Hematopoietic multipotent progenitor cell treated with erythropoietin and hydrocortisone succinate and interleukin-3 and kit ligand, for 17 days (in vitro differentiated cells): ENCODE measurements at places on chromosomes 4 and X.

DNA sequence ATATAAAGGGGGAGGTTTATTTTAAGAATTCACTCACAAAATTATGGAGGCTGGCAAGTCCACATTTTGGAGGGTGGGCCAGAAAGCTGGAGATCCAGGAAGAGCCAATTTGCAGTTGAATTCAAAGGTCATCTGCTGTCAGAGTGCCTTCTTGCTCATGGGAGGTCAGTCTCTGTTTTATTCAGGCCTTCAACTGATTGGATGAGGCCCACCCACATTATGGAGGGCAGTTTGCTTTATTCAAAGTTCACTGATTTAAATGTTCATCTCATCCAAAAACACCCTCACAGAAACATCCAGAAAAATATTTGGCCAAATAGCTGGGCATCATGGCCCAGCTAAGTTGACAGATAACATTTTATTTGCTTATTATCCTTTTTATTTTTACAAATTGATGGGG lies 59.5 kb downstream of the SEPSECS start:
- DNase-seq, result no peak

DNA sequence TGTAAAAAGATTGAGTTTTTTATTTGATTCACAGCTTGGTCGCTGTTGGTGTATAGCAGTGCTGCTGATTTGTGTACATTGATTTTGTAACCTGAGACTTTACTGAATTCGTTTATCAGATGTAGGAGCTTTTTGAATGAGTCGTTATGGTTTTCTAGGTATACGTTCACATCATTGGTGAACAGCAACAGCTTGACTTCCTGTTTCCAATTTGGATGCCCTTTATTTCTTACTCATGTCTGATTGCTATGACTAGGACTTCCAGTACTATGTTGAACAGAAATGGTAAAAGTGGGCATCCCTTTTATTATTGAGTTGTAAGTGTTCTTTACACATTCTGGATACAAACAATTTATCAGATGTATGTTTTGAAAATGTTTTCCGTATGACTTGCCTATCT lies 76.0 kb downstream of the ADGRG4 start:
- no peak for DNase-seq

DNA sequence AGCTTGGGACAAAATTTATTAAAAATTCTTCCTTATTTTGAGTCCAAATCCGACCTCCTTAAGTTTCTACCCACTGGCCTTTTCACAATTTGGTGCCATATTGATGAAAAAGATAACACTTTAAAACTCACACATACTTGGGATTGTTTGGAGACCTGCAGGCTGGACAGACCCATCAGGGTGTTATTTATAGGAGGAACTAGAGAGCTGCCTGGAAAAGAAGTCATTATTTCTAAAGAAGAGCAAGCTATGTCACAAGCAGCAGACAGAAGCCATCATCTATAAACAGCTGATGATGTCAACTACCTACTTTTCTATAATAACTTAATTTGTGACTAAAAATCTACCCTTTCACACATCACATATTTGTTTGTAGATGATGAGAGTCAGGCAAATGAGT lies 56.2 kb downstream of the COX18 start:
- no peak for DNase-seq

- no peak for DNase-seq
These were observed 251.7 kb downstream of the MAPK10 start for GRCh38 chr4:86108137-86108536.

DNA sequence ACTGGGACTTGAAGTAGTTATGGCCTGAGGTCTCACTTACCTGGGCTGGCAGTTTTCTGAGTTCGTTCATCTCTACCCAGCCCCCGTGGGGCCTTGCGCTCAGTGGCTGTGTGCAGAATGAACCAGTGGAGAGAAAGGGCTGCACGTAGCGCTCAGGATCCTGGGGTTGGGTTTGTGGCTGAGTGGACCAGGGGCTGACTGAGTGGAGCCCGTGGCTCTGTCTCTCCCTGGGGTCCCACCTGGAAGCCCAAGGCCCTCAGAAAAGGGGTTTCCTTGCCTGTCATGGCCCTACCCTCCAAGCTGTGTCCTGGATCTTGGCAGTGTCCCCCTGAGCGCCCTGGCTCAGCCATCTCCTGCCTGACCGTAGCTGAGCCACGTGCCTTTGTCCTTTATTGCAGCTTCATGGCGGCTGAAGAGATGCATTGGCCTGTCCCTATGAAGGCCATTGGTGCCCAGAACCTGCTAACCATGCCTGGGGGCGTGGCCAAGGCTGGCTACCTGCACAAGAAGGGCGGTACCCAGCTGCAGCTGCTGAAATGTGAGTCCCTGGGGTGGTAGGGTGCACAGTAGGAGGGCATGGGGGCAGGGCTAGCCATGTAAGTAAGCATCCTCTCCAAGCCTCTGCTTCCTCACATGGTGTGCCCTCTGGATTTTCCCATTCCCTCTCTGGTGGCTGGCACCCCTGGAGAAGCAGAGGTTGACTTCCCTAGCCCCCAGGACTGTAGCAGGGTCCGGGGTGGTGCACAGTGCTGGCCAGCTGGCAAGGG lies 23.2 kb upstream of the ADD1 start:
- DNase-seq, result no peak

GRCh38 chrX:17425551-17425950 lies 50.6 kb downstream of the NHS start:
- no peak for DNase-seq

DNA sequence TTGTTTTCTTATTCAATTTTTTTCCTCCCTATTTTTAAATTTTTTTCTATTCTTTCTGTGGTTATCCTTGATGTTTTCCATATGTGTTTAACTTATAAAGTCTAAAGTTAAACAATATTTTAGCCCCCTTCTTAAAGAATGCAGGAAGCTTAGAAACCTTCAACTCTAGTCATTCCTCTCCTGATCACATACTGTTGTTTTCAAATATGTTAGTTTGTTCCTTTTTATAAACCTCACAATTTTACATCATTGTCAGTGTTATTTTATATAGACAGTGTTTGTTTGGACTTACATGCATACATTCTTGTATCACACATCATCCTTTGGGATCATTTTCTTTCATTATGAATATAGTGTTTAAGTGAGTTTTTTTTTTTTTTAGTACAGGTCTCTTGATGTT lies 31.6 kb downstream of the KANTR start:
- no peak for DNase-seq

DNA sequence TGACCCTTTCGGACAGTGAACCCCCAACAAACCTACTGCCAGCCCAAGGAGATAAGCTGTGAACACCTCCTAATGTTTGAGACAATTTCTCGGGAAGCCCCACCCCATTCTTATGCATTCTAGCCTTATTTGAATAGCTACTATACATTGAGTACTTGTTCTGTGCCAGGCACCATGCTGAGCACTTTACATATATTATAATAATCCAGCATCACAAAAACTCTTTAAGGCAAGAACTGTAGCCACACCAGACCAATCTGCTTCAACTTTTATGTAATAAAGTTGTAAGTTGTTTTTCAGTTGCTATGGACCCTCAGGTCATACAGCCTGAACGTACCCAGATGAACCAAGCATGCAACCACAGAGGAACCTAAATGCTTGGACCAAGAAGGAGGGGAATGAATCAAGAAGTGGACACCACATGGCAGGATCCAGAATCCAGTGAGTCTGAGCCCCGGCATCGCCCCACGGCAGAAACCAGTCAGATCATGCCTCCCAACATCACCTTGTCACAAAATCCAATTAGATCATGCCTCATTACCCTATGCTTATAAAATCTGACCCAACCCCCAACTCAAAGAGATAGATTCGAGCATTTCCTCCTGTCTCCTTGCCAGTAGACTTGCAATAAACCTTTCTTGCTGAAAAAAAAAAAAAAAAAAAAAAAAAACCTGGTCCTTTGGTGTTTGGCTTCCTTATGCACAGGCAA lies 225.0 kb downstream of the QDPR start:
- no peak for DNase-seq

- no peak for DNase-seq
These were observed 107.5 kb upstream of the RPL34 start for GRCh38 chr4:108512615-108513505.

GRCh38 chr4:95889662-95890061 lies 49.8 kb downstream of the PDHA2 start:
- no peak for DNase-seq

DNA sequence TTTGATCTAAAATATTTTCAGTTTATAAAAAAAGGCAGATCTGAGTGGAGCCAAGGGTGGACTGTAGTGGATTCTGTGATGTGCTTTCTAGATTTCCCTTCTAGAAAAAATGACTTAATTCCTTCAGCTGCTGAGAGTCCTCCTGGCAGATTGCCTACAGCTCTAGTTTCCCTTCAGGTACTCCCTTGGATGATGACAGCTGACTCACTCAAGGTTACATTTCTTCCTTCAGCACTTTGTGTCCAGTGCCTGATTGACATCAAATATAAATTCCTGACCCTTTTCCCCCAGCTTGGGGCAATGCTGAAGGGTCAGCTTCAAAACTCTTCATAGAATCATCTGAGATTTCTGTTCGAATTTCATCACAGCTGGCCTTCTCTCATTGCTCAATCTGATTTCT lies 161.7 kb downstream of the EMCN start:
- DNase-seq, result no peak

GRCh38 chr4:106835919-106836318 lies 200.2 kb downstream of the DKK2 start:
- no peak for DNase-seq

DNA sequence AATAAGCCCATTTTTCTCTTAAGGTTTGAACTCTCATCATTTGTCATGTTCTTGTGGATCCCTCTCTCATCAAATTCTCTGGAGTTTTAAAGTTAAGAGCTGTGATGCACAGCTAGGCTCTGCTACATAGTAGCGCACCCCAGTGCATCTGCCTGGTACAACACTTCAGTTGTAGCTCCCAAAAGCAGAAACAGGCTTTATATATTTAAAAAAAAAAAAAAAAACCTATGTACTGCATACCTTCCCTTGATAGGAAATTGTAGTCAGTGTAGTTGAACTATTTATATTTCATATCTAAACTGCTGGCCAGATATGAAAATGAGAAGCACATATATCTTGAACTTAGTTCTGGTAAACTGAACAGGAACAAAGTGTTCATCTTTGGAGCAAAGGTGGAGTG lies 131.4 kb downstream of the KLHL13 start:
- DNase-seq, result no peak

DNA sequence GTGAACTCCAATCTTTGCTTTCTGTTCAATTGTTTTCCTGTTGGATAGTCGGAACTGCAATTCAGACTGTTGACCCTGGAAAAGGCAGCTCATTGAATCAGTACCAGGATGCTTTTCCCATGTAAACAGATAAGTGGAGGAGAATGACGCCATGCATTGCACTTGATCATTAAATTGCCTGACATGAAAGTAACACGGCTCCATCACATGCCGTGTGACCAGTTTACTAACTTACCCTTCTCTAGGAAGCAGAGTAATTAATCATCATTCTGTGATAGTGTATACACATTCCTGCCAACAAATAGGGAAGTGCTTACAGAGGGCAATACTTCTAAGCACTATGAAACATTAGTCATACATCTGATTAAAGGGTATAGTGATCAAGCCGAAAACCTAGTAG lies 101.4 kb downstream of the PPARGC1A start:
- DNase-seq, result no peak

DNA sequence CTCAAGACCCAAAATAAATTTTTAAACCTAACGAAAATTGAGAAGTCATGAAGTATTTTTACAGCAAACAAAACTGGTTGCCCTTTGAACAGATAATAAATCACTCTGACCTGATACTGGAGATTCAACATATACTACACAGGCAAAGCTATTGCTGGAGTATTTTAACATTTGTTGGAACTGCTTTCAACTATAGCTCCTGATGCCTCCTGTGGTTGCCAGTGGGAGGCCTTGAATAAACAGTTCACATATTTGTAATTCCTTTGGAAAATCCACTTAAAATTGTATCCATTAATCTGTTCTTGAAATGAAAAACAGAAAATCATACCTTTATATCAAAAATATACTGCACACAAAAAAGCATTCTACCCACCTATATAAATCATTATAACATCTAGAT lies 605.1 kb downstream of the KCTD8 start:
- DNase-seq, result no peak

GRCh38 chrX:11215191-11215921 lies 77.9 kb upstream of the AMELX start:
- DNase-seq, result no peak

- no peak for DNase-seq
These were observed at the start of gene NDST4 for GRCh38 chr4:115113506-115114106. Gene NDST4, minus strand, starts transcription at chr4:115113620. Its CDS starts 36,584 bp downstream, at chr4:115077036.

GRCh38 chr4:122588453-122589238 lies 32.2 kb downstream of the IL21 start:
- DNase-seq, result no peak

- DNase-seq, result no peak
These were observed 456.4 kb downstream of the DACH2 start for GRCh38 chrX:86604607-86605006.

DNA sequence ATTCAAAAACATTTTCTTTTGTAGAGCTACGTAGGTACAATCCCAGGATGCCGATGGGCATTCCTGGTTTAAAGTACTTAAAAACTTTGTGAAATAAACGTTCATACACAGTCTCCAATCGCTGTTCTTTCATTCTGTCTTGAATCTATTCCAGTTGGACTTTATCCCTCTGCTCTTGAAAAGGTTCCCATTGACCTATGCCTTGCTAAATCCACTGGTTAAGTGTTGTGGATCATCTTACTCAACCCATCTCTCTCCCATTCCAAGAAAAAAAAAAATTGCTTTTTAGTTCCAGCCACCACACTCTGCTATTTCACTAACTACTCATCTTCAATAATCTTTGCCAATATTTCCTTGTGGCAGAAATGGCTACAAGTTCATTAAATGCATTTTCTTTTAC lies 542.3 kb upstream of the GRIA3 start:
- no peak for DNase-seq

DNA sequence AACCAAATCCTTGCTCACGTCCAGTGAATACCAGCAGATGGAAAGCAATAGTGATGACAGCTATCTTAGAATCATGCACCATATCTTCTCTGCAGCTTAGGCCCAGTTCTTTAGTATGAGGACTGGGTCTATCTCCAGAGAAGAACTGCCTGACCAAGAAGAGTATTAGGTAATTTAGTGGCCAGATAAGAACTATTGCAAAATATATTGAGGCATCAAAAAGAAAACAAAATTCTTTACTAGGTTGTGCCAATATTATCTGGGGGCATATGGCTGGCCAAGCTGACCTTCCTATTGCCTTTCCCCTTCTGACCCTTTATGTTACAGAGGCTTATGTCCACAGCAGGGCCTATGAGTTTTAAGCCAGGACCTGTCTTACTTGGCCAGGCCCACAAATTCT lies 91.2 kb downstream of the RLIM start:
- DNase-seq, result no peak

- DNase-seq, result no peak
These were observed 6.6 kb upstream of the PPM1K start for GRCh38 chr4:88291003-88291402.

- no peak for DNase-seq
These were observed 1.7 kb upstream of the PPP2R2C start for GRCh38 chr4:6474053-6474568.

DNA sequence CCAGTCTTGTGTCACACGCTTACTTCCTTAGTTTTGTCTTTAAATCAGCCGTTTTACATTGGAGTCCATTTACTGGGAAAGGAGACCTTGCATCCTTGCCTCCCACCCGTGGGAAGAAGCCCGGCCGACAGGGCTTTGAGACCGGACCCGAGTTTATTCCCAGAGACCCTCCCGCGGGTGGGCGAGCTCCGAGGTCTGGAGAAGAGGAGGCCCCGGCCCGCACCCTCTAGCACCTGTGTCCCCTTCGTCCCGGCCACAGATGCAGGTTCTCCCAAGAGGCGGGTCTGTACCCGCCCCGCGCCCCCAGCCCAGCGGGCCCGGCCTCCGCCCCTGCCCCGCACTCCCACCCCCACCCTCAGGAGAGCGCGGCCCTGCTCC lies 3.8 kb upstream of the SLC26A1 start:
- no peak for DNase-seq

GRCh38 chrX:117752745-117753144 lies 363.9 kb downstream of the KLHL13 start:
- DNase-seq, result no peak
